ENCODE measurements at places on chromosomes 12 and 14.

DNA sequence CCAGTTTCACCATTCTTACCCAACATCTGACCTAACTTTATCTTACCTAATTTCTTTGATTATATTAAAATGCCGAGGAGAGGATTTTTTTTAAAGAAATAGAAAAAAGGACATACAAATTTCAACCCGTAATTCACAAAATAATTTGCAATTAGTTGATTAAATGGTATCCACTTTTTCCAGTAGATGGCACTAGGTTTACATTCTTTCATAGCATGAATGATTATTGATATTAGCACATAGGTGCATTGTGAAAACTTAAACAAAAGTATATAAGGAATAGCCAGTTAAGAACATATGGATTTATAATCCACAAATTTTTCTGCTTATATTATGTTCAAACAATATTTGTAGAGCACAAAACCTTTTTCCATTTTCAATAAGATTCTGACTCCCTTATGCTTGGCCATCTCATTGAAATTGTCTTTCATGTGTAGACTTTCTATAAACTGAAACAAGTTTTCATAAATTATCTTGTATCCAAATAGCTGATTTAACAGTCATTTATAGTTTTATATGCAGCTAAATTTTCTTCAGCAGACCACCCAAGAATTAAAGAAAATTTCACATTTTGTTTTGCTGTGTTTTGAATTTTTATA is 35.3 kb downstream of the MSRB3 start:
- H3K27me3 ChIP-seq = no peaks in the 10 kb centered on the region
- H3K27ac ChIP-seq = no peak overlapping the region
- H3K4me1 ChIP-seq = no peaks in the 10 kb centered on the region
- DNase-seq = no peak
- no peak overlapping the region for H3K4me3 ChIP-seq
- H3K36me3 ChIP-seq = no peaks in the 10 kb centered on the region

DNA sequence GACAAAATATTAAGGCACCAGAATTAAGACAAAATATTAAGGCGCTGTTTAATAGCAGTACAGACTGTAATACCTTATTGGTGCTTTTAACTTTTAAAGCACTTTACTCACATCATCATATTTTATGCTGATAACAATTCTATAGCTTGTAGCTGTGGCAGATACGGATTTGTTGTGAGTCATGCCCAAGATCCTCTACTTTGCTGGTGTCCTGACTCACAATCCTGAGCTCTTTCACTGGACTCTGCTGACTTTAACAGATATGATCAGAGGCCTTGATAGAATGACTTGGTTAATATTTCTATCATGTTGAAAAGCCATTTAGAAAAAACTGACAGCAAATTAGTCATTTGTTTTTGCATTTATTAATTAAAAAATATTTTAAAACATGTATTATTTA is 99.0 kb upstream of the PKP2 start:
- no peak overlapping the region for H3K27ac ChIP-seq
- DNase-seq = no peak
- H3K4me3 ChIP-seq = no peak overlapping the region

GRCh38 chr12:69619050-69619449 is 8.3 kb upstream of the LRRC10 start:
- no peaks in the 10 kb centered on the region for H3K27me3 ChIP-seq
- no peaks in the 10 kb centered on the region for H3K4me1 ChIP-seq
- DNase-seq = no peak

DNA sequence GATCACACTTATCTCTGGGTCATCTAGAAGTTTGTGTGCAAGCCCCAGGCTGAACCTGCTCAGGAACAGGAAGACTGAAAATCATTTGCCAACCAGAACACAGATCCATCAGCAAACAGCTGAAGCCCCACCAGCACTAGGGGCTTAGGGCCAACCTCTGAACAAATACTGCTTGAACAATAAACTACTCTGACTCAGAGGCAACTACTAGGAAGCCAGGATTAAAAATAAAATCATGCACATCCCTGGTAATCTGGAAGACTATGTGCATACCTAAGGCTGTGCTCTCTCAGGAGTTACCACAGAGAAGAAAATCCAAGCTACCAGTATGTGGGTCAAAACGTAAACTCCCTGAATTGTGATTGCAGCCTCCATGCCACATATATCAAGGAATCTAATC is 15.9 kb downstream of the GALNT8 start:
- no peaks in the 10 kb centered on the region for H3K36me3 ChIP-seq
- no peak for DNase-seq
- H3K4me3 ChIP-seq = no peak overlapping the region
- H3K27ac ChIP-seq = no peak overlapping the region
- H3K4me1 ChIP-seq = no peaks in the 10 kb centered on the region
- H3K27me3 ChIP-seq = no peaks in the 10 kb centered on the region

DNA sequence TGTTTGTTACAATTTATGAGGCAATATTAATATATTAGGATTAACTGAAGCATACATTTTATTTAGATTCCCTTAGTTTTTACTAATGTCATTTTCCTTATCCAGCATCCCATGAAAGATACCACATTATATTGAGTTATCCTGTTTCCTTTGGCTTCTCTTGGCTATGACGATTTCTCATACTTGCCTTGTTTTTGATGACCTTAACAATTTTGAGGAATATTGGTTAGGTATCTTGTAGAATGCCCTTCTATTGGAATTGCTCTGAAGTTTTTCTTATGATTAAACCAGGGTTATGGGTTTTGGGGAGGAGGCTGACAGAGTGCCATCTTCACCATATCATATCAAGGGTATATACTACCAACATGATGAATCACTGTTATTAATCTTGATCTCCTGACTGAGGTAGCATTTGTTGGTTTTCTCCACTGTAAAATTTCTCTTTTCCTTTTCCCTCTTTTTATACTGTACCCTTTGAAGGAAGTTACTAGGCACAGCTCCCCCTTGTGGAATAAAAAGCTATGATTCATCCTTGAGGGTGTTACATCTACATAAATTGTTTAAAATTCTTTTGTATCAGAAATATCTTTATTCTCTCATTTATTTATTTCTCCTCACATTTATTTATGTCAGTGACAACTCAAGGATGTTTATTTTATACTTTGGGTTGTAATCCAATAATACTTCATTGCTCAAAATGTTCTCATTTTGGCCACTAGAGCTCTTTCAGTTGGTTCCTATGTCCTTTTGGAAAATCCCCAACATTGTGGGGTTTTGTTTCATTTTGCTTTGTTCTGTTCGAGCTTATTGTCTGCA is 239.0 kb downstream of the SLC16A7 start:
- no peaks in the 10 kb centered on the region for H3K4me1 ChIP-seq
- H3K36me3 ChIP-seq = no peaks in the 10 kb centered on the region

GRCh38 chr12:68434391-68435298 is 102.5 kb upstream of the MDM1 start:
- H3K27me3 ChIP-seq = no peaks in the 10 kb centered on the region
- no peak for DNase-seq
- no peaks in the 10 kb centered on the region for H3K4me1 ChIP-seq

- DNase-seq = no peak
- H3K27ac ChIP-seq = no peak overlapping the region
- H3K4me3 ChIP-seq = no peak overlapping the region
- H3K4me1 ChIP-seq = no peaks in the 10 kb centered on the region
- no peaks in the 10 kb centered on the region for H3K36me3 ChIP-seq
These were observed 61.3 kb upstream of the DICER1 start for GRCh38 chr14:95218472-95219193.

DNA sequence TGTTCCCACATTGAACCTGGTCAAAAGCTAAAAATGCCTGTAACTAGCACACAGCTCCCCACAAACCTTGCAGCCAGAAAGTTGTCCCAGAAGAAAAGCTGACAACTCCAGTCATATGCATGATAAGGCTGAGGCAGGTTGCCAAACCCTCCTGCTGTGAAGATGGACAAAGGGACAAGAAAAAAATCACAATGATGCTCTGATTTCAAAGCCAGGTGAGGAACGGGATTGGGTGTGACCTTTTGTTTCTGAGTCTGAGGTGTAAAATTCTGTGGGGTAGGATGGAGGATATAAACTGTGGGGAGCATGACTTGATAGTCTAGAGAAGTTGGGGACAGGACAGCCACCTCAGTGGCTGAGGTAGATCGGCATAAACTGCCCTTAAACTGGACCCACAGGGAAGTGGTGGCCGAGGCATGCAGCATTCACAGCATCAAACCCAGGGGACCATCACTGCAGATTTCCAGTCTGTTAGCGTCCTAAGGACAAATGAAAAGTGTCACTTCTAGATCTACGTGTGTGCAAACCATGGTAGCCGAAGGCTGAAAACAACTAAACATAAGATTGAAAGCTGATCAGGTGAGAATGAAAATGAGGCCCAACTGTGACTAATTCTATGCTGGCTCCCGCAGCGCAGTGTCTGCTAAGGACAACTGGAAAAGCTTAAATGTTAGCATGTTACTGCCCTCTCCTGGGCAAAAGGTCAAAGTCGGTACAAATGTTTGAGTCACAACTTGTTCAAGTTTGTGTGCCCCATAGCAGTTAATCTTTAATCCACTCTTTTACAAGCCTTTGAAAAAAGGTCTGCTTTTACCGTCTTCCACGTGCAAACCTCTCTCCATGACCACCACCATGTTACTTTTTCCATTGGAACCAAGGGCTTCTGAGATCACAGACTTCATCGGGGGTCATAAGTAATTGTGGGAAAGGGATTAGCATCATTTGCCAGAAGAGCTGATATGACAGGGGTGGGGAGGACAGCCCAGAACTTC is 39.8 kb downstream of the GRIN2B start:
- H3K4me1 ChIP-seq = no peaks in the 10 kb centered on the region
- no peaks in the 10 kb centered on the region for H3K27me3 ChIP-seq
- H3K4me3 ChIP-seq = no peak overlapping the region
- H3K27ac ChIP-seq = no peak overlapping the region
- no peak for DNase-seq

DNA sequence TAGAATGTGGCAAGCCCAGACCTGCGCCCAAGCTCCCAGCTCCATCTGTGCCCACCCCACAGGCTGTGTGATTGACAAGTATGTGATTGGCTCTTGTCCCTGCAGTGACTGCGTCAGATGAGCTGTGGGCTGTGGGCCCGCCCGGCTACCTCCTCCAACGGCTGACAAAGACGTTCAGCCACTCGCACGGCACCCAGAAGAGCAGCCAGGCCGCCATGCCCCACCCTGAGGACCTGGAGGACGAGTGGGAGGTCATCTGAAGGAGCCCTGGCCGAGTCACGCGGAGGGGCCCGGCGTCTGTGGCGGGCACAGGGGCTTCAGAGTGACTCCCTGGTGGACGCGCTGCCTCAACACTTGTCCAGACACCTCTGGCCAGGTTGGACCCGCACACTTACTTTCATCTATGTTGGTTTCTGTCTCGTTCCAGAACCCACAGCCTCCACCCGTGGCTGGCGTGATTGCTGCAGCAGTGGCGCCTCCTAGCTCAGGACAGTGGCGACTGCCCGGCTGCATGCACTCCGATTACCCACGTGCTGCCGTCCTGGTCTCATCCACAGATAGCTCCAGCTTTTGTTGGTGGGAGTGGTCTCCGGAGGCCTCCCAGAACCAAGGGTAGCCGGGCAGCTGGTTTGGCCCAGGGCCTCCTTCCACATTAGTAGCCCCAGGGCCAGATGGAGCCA is 11.4 kb downstream of the ANKRD9 start:
- H3K27me3 ChIP-seq = no peaks in the 10 kb centered on the region
- H3K4me3 ChIP-seq = no peak overlapping the region
- H3K36me3 ChIP-seq = no peaks in the 10 kb centered on the region
- H3K4me1 ChIP-seq = no peaks in the 10 kb centered on the region
- H3K27ac ChIP-seq = no peak overlapping the region

GRCh38 chr14:31949709-31950108 is 127.4 kb upstream of the ARHGAP5 start:
- no peak overlapping the region for H3K27ac ChIP-seq
- no peaks in the 10 kb centered on the region for H3K27me3 ChIP-seq
- no peak overlapping the region for H3K4me3 ChIP-seq
- peaks cover 14% of the 10 kb centered on the region for H3K4me1 ChIP-seq
- H3K36me3 ChIP-seq = no peaks in the 10 kb centered on the region

DNA sequence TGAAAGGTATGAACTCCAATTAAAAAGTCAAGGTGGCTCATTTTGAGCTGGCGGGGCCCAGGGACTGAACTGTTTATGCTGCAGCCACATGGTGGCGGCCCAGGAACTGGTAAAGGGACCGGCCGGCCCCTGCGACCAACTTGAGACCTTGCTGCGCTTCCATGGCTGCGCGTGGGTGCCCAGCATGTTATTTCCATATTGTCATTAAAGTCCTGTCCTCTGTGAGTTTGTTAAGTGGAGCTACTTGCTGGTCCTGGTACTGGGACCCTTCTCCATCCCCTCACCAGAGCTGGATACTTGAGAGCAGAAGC is 62.3 kb downstream of the BEGAIN start:
- H3K27me3 ChIP-seq = no peaks in the 10 kb centered on the region
- peaks cover 8% of the 10 kb centered on the region for H3K36me3 ChIP-seq
- DNase-seq = no peak
- H3K27ac ChIP-seq = no peak overlapping the region
- no peaks in the 10 kb centered on the region for H3K4me1 ChIP-seq

GRCh38 chr12:65465766-65466547 is 187.5 kb downstream of the MSRB3 start:
- no peaks in the 10 kb centered on the region for H3K36me3 ChIP-seq
- no peak overlapping the region for H3K4me3 ChIP-seq
- no peak for DNase-seq
- no peak overlapping the region for H3K27ac ChIP-seq

GRCh38 chr12:51874486-51874885 is 13.4 kb upstream of the ANKRD33 start:
- peak; percentile 1 for DNase-seq
- H3K36me3 ChIP-seq = no peaks in the 10 kb centered on the region
- peaks cover 13% of the 10 kb centered on the region for H3K27me3 ChIP-seq
- H3K27ac ChIP-seq = no peak overlapping the region
- H3K4me1 ChIP-seq = no peaks in the 10 kb centered on the region
- H3K4me3 ChIP-seq = no peak overlapping the region

DNA sequence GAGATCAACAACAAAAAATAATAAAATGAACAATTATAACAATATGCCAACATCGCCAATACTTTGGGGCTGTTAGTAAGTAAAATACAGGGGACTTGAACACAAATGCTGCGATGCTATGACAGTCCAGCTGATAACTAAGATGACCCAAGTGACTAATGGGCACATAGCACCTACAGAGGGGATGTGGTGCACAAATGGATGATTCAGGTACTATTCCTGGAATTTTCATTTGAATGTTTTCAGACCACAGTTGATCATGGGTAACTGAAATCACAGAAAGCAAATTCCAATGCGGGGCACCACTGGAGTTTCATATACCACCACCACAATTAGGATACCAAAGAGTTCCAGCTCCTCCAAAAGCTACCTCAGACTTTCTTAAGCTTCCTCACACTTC is 82.9 kb downstream of the RCOR1 start:
- H3K4me1 ChIP-seq = no peaks in the 10 kb centered on the region
- H3K27me3 ChIP-seq = no peaks in the 10 kb centered on the region
- no peak for DNase-seq

- no peaks in the 10 kb centered on the region for H3K36me3 ChIP-seq
- no peak overlapping the region for H3K4me3 ChIP-seq
- H3K27me3 ChIP-seq = no peaks in the 10 kb centered on the region
These were observed 56.2 kb downstream of the SSPN start for GRCh38 chr12:26251600-26251999.

DNA sequence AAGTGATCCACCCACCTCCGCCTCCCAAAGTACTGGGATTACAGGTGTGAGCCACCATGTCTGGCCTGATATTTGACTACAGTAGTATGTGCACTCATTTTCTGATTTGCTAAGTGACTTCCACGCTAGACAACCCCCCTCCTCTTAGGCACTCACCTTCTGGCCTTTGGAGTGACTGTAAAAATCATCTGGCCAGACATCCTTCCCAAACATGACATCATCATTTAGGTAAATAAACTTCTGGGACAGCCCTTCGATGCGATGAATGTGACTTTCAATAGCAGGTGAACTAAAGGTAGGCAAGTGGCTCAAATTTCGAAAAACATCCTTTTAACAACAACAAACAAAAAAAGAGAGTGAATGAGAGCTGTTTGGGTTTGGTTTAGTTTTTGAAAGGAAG is 30.6 kb upstream of the SYCP3 start:
- no peak overlapping the region for H3K27ac ChIP-seq
- no peaks in the 10 kb centered on the region for H3K4me1 ChIP-seq
- H3K36me3 ChIP-seq = peaks cover 13% of the 10 kb centered on the region
- H3K4me3 ChIP-seq = no peak overlapping the region
- H3K27me3 ChIP-seq = no peaks in the 10 kb centered on the region

Data from CD8-positive, alpha-beta memory T cell (primary cell).